ENCODE measurements at places on chromosomes 2 and 18.
A peak's percentile ranks its signal among the peaks of the same experiment; 100 is the strongest.

DNA sequence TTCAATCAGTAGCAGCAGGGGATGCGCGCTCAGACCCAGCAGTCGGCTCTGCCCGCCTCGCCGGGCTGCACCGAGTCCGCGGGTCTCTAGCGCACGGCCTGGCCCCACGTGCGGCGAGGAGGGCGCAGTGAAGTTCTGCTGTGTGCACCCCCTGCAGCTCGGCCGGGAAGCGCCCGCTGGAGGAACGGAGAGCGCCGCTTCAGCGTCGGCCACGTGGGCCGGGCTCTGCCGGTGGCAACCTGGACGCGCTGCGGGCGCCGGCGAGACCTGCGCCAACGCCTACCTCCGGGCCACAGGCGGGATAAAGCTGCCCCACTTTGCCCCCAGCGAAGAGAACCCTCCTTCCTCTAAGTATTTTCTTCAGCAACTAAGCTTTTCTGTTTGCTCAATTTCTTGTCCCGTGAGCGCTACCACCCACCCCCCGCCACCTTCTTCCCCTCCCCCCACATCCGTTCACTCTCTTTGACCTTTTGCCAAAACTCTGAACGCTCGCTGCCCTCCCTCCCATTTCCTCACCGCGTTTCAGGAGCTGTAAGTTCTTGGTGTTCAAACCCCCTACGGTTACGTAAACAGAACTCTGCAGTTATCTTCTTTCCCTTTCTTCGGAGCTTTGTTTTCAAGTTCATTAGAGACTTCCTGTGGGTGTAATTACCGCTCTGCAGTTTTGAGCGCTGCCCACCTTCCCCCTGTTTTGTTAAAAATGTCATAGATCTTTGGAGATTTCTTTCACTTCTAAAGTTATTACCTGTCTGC is 42.6 kb upstream of the EDAR start:
- peak; percentile 61 for DNase-seq

GRCh38 chr2:205699515-205700289 is 17.4 kb downstream of the NRP2 start:
- no peak for DNase-seq

- DNase-seq = peak; percentile 5
Observed at GRCh38 chr2:40240070-40240469, 211.8 kb downstream of the SLC8A1 start.

GRCh38 chr2:75499534-75499933 is 61.2 kb downstream of the EVA1A start:
- no peak for DNase-seq

DNA sequence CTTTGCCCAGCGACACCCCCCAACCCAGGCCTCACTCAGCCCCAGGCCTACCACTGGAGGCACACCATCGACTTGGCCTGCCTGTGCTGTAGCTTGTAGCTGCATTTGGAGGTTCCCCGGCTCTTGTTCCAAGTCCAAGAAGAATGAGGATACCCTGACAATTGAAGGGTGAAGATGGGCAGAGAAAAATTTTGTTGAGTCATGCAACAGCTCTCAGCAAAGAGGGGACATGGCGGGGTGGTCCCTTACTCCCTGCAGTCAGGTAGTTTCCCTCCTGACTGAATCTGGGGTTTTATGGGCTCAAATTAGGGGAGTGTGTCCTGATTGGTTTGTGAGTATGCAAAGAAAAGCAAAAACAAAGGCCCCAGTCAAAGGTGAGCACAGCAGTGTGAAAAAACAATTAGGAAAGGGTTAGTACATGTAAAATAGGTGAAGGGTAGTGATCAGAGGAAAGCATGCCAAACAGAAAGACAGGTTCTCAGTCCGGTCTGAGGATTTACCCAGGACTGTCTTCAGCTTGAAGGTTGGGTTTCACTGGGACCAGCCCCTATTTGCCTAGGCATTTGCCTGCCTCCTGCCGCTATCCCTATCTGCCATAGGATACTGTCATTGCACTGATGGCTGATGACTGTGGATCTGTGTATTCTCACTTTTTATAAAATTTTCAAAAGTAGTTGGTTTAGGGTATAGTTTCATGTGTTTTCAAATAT is 316.4 kb upstream of the RND3 start:
- DNase-seq = no peak

DNA sequence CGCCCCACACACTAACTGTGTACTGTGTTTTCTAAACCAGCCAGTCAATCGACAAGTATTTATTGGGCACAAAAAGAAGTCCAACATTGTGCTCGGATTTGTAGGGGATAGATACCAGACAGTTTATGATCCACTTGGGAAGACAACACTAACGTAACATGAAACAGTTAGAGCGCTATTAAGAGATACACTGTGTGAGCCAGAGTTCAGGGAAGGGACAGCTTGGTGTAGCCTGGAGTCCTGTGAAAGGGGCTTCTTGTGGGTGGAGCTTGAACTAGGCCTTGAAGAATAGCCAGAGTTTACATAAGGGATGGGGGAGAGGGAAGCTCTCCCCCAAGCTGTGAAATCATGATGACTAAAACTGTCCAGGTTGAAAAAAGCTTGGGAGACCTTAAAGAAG is 176.4 kb upstream of the TCF4 start:
- DNase-seq = no peak

- DNase-seq = no peak
Observed at GRCh38 chr18:23743733-23744333, 54.6 kb downstream of the LAMA3 start.

DNA sequence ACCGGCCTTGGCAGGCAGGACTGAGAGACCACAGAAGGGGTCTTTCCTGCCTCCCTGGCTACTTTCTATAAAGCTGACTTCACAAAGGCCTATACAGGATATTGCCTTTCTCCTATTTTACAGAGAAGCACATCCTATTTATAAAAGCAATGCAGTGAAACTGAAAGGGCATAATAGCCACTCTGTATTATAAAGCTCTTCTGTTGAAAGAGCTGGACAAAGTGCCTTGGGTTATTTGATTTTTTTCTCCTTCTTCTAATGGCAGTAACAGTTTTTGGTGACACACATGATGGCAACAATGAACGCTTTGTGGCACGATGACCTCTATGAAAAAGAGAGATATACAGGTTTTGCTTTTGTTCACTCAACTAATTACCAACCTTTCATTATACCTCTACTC is 281.1 kb downstream of the ZNF516 start:
- DNase-seq = no peak

DNA sequence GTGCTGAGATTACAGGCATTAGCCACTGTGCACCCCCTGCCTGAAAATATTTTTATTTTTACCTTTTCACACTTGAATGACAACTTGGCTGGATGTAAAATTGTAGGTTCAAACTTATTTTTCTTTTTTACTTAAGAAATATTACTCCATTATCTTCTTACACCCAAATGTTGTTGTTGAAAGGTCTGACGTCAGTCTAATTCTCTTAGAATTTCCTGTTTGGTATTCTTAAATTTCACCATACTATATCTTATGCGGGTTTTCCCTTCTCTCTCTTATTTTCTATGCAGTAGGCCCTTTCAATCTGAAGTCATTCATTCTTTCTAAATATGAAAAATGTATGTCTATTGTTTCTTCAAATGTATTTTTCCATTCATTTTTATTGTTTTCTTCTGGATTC is 29.1 kb upstream of the RAB11FIP5 start:
- DNase-seq = no peak

GRCh38 chr2:240435948-240436682 is 652 bp downstream of the GPC1 start:
- DNase-seq = peak; percentile 30

- no peak for DNase-seq
Observed at GRCh38 chr18:8870528-8870927, 165.2 kb downstream of the MTCL1 start.

- DNase-seq = peak; percentile 14
Observed at GRCh38 chr2:19607931-19608771, 249.7 kb upstream of the OSR1 start.

DNA sequence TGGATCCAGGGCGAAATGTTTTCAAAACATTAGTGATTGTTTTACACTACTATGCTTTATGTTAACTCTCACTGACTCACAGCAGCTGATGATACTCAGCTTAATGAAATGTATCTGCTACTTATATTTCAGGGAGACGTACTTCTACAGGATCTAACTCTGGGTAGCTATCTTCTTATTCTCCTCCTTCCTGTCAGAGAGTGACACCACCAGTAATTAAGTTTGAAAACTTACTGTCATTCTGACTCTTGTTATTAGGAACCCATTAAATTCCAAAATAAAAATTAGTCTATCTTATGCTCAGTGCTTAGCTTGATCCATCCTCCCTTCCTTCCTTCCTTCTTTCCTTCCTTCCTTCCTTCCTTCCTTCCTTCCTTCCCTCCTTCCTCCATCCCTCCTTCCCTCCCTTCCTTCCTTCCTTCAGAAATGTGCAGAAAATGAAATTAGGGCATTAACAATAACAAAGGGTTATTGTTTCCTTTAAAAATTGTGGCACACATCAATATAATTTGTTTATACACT is 441.1 kb downstream of the MEIS1 start:
- DNase-seq = no peak

DNA sequence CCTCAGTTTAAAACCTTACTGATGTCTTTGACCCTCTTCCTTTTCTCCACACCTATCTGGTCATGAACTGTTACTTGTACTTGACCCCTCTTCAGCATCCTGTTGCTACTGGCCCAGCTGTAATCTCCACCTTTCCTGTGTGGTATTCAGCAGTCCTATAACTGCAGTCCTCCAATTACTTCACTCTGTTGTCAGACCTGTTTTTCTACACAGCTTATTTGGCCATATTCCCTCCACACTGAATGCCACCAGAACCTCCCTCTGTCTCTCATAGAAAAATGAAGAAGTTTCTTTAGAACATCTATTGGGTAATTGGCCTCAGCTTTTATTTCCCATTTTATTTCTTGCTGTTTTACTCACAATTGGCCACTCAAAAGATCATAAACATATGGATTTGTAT is 155.4 kb downstream of the ASXL3 start:
- DNase-seq = no peak

GRCh38 chr2:38665854-38666555 is at the start of gene GALM:
GALM (plus strand) TSS chr2:38666114; CDS start chr2:38666162, 48 bp downstream.
- DNase-seq = peak; percentile 93

- no peak for DNase-seq
Observed at GRCh38 chr2:45769056-45769455, 117.6 kb downstream of the PRKCE start.

GRCh38 chr2:199757233-199757870 is 93.6 kb downstream of the FTCDNL1 start:
- DNase-seq = no peak

DNA sequence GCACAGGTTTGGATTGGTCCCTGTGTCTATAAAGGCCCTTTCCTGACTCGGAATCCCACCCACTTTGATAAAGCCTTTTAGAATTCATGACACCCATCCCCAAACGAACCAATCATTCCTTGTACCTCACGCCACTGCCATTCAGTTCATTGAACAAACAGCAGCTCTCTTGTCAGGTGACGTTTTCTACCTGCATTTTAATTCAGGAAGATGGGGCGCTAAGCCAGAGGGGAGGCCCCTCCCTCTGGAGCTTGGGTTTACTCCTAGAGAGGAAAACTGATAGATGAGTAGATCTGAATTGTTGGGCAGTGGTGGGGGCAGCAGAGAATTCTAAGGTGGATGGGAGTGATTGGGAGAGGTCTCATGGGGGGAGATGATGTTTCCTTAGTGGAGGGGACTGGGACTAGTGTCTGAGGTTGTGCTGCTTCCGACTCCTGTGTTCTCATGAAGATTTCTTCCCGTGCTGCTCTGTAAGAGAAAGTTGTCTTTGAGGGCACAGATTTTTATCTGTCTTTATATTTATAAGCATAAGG is 9.6 kb downstream of the RRM2 start:
- DNase-seq = no peak

DNA sequence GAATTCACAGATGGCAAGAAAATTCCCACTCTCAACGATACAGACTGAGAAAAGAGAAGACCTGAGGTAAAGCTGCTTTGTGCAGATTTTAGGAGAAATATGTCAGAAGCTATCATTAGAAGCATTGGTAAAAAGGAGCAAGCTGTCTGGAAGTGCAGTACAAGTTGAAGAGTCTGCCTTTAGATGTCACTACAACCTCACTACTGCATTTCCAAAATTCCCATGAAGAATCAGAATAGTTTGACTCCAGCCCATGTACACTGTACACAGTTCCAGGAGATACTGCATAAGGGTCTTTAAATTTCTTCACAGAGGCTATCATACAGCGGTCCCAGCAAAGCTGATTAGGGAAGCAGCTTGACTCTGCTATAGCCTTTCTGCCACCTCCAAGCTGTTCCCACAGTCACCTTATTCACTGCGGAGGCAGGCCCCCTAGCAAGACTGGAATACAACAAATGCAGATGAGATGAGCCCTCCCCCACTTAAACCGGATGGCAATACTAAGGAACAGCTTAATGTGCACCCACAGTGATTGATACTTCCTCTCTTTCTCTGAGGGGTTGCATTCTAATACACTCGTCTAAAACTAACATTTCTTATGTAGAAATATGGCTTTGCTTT is 527.4 kb downstream of the TMEM182 start:
- no peak for DNase-seq

DNA sequence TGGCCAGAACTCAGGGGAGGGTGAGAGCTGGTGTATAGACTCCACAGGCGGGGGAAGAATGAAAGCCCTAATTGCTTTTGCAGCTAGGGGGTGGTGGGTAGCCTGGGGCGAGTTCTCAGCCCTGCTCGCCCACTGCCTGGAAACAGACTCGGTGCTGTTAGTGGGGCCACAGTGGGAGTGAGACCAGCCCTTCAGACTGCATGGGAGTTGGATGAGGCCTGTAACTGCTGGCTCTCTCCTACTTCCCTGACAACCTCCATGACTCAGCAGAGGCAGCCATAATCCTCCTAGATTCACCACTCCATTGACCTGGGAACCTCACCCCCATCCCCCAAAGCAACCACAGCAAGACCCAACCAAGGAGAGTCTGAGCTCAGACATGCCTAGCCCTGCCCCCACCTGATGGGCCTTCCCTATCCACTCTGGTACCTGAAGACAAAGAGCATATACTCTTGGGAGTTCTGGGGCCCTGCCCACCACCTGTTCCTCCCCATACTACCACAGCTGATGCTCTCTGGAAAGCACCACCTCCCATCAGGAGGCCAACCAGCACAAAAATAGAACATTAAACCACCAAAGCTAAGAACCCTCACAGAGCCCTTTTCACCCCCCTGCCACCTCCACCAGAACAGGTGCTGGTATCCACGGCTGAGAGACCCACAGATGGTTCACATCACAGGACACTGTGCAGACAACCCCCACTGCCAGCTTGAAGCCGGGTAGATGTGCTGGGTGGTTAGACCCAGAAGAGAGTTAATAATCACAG is 226.3 kb downstream of the EIPR1 start:
- DNase-seq = no peak

DNA sequence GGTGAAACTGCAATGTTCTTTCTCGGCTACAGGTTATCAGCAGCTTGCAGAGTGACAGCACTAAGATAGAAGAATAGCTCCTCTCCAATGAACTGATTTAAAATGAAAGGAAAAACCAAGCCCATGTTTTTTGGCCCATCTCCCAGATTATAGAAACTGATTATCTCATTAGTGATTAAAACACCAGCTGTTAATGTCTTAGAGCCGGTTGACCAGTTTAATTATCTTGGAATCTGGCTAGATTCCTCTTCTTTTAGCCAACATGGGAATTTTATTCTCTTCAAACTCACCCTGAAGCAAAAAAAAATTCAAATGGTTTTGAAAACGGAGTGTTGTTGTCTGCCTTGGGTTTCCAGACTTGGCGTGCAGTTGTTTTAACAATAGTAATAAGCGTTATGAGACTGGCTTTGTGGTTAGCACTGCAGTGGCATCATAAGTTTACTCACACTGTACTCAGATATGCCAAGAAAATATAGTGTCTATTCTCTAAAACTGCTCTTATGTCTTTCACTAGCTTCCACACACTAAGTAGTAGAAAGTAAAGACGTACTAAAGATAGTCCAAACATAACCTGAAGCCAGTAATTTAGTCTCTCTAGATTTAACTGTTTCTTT is 665.3 kb downstream of the STK39 start:
- DNase-seq = no peak

- DNase-seq = no peak
Observed at GRCh38 chr18:37805773-37806404, 240.3 kb upstream of the CELF4 start.
